ENCODE measurements at places on chromosomes 13 and 19.

DNA sequence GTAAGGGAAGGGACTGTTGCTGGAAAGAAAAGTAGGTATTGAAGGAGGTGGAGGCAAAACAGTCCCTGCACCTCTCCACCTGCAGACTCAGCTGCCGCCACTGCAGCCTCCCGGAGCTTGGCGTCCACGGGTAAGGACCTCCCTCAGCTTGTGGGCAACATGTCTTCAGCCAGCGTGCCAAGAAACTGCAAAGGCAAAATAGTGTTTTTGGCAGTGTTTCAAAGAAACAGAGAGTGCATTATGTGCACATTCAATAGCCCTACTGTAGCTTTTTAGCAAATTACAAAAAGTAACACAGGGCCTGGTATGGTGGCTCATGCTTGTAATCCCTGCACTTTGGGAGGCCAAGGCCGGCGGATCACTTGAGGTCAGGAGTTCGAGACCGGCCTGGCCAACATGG is 57.4 kb downstream of the ATP11A start:
- no peak for DNase-seq

GRCh38 chr19:33376423-33376822 is 2.9 kb downstream of the CEBPG start:
- no peak for DNase-seq

DNA sequence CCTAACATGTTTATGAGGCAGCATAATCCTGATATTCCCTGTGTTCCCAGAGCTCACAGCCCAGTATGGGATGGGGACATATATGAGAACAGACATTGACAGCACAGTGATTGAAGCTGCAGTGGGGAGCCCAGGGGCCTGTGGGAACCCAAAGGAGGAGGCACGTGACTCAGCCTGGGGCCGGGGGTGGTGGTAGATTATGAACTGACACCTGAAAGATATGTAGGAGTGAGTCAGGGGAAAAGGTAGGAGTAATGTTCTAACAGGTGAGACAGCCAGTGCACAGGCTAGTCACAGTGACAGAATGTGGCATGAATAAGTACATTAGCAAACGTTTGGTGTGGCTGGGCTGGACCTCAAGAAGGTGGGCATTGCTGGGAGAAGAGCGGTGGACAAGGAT is 29.0 kb downstream of the CKM start:
- DNase-seq: no peak

DNA sequence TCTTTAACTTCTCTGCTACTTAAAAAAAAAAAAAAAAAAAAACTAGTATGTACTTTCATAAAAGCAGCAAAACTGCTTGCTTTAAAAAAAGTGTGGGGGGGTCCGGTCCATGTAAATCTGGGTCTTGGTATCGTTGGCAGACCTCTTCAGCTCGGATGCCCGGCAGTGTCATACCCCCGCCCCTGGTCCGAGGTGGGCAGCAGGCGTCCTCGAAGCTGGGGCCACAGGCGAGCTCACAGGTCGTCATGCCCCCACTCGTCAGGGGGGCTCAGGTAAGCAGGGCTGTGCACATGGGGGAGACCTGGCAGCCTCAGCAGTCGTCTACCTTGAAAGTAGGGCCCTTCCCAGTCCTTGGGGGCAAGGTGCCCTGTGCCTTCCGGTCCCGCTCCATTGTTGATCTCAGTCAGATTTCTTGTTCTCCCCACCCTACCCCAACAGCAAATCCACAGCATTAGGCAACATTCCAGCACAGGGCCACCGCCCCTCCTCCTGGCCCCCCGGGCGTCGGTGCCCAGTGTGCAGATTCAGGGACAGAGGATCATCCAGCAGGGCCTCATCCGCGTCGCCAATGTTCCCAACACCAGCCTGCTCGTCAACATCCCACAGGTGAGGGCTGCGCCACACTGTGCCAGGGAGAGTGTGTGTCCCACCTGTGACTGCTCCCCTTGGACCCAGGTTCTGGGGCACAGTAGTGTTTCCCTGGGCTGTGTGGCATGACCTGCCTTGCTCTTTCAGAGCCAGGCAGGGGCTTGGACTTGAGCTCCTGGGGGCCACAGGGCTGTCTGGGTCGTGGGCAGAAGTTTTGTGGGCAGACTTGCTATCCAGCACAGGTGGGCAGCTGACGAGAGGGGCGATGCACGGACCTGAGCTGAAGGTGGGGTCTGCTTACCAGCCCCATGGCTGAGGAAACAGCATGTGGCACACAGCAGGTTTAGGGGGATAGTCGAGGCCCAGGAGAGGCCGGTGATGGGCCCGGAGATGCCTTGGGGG is 19.4 kb downstream of the TSSK6 start:
- no peak for DNase-seq

DNA sequence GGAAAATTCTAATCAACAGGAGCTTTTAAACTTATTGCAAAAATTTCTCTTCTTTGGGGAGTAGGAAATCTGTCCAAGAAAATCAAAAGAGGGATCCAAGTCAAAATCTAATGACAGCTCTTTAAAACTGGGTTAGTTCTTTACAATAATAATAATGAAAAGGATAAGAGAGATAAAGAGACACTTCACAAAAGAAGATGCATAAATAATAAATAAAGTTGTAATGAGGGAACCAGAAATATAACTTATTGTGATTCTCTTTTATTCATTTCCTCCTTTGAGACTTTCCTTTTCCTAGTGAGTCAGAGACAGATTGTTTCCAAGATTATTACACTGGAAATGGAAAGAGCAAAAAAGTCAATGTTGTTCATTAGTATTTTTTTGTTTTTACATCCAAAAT is 1029.3 kb downstream of the PCDH17 start:
- no peak for DNase-seq

GRCh38 chr13:73417012-73417615 is 358.3 kb downstream of the KLF5 start:
- no peak for DNase-seq

GRCh38 chr13:47256618-47257017 is 359.8 kb upstream of the HTR2A start:
- DNase-seq: no peak

GRCh38 chr13:28043224-28043623 is 54.7 kb upstream of the URAD start:
- no peak for DNase-seq

- DNase-seq: no peak
Observed at GRCh38 chr13:98889419-98890085, 88.3 kb downstream of the DOCK9 start.

- no peak for DNase-seq
Observed at GRCh38 chr13:66087269-66087710, 1142.8 kb downstream of the PCDH9 start.

GRCh38 chr19:38015761-38016160 is 108.8 kb downstream of the SIPA1L3 start:
- DNase-seq: no peak

- DNase-seq: no peak
Observed at GRCh38 chr13:99307648-99308339, 595 bp upstream of the GPR183 start.

DNA sequence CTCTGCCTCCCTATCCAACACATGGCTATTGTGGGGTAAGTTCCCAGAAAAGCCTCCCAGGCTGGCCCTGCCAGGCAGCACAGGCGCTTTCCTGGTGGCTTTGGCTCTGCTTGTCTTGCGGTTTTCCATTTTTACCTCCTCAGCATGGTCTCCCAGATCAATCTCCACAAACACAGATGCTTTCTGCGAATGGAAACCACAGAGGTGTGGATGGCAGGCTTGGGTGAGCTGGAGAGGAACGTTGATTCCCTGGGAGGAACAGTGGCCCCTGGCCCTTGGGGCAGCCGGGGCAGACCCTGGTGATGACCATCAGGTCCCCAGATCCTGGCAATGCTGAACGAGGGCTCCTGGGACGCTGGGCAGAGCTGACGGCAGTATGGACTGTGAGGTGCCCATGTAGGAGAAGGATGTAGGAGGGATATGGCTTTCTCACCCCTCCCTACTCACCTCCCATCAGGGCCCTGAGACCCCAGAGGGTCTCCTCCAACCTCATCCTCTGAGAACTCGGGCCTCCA is 6.6 kb downstream of the C13orf46 start:
- no peak for DNase-seq

GRCh38 chr13:104534847-104535246 is 1468.6 kb upstream of the SLC10A2 start:
- DNase-seq: no peak

- no peak for DNase-seq
Observed at GRCh38 chr19:2726904-2727639, 5.9 kb upstream of the DIRAS1 start.

Measured in T-cell (primary cell).